Fibroblast of skin of scalp (primary cell): ENCODE measurements at places on chromosomes 7 and 10.

DNA sequence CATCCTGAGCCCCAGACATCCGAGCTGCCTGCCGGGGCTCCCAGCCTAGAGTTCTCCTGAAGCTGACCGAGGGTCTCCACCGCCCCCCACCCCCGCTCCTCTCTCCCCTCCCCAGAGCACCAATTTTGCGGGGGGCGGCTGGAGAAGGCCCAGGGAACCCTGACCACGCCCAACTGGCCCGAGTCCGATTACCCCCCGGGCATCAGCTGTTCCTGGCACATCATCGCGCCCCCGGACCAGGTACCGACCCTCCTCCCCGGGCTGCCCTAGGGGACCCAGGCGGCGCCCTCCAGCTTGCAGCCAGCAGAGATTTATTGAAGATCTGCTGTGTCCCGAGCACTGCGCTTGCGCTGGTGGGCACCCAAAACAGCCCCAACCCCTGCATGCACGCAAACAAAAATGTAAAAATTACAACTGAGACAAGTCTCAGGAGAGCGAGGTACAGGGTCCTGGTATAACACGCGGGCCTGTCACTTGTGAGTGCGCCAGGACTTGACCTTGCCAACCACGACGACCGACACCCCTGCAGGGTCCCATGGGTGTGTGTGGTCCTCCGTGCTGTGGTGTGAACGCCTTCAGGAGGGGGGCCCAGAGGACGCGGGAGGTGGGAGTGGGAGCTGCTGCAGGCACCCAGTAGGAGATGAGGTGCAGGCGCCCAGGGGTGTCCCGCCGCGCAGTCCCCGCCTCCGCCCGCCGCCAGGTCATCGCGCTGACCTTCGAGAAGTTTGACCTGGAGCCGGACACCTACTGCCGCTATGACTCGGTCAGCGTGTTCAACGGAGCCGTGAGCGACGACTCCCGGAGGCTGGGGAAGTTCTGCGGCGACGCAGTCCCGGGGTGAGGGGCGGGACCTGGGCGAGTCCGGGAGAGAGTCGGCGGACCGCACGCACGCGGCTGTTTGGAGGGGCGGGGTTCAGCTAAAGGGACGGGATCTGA lies 3.1 kb downstream of the PCOLCE start:
- DNase-seq: no peak

DNA sequence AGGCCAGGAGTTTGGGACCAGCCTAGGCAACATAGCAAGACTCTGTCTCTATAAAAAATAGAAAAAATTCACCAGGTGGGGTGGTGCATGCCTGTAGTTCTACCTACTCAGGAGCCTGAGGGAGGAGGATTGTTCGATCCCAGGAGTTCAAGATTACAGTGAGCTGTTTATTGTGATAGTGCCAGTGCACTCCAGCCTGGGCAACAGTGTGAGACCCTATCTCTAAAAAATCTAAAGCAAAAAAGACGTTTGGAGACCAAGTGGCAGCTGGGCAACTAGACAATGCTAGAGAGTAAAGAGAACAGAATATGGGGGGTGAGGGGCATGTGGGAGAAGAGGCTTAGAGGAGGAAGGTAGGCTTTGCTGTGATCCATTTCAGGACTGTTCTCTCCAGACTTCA lies 1.4 kb downstream of the PDSS1 start:
- no peak for DNase-seq

- DNase-seq: no peak
Measured at GRCh38 chr10:130790339-130790738, 521.2 kb downstream of the TCERG1L start.

DNA sequence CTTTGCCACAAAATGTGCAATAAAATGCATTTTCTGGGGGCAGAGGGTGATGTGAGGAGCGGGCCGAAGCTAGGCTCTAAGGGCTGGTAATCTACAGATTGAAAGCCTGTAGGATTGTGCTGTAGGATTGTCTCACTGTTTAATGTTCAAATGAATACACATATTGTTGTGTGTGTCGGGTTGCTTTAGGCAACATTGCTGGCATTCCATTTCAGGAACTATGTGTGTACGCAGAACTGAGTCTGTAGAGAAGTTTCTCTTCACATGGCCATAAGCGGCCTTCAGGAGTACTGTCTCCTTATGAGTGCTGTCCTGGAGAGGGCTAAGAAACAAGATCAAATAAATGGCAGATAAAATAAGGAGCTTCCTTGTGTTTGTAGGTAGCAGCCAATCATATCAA lies 540.2 kb downstream of the GATA3 start:
- DNase-seq: no peak
